Stimulated activated CD8-positive, alpha-beta memory T cell treated with anti-CD3 and anti-CD28 coated beads, Interleukin-7, amount 100 ng/mL, for 48 hours (primary cell): ENCODE measurements at places on chromosomes 5 and 9.

- DNase-seq: no peak
These were observed 37.8 kb downstream of the BHMT start for GRCh38 chr5:79149433-79149832.

GRCh38 chr5:175616083-175616482, 41.8 kb upstream of the HRH2 start:
- peak; percentile 25 for DNase-seq

DNA sequence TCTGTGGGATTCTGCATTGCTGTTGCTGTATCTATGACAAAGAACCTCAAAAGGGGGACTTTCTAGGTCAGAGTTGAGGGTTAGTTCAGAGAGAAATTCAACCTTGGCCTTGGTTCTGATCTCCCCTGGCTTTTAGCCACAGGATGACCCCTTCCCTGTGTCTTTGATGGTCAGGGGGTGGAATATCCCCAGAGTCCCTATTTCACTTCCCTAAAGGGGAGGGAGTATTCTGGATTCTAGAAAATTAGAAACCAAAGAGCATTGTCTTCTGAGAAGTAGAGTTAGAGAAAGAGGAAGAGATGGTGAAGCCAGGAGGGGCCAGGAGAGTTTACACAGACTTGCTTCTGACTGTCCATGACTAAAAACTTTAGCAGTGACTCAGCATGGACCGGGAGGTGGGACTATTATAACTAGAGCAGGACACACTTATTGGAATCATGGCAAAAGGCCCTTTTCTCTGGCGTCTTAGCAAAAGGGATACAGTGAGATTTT, 56.2 kb upstream of the LPAR1 start:
- DNase-seq: no peak

DNA sequence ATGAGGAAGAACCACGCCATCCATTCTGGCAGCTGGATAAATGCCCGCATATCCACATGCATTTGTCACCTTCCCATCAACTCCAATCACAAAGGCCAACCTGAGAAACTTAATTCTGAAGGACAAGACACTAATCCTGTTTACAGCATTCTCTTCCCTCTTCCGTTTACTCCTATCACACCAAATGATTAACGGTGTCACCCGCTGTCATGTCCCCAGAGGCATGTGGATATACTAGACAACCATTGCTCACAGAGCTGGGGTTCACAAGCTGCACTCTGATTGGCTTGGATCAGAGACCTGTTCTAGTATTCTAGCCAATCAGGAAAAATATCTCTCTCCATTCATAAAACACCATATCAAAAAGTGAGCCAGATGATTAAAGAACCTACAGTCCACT, 3.6 kb downstream of the MACROH2A1 start:
- no peak for DNase-seq

GRCh38 chr9:113564498-113565237, 101.1 kb downstream of the RGS3 start:
- no peak for DNase-seq
